ENCODE measurements at places on chromosomes 13 and 19.

DNA sequence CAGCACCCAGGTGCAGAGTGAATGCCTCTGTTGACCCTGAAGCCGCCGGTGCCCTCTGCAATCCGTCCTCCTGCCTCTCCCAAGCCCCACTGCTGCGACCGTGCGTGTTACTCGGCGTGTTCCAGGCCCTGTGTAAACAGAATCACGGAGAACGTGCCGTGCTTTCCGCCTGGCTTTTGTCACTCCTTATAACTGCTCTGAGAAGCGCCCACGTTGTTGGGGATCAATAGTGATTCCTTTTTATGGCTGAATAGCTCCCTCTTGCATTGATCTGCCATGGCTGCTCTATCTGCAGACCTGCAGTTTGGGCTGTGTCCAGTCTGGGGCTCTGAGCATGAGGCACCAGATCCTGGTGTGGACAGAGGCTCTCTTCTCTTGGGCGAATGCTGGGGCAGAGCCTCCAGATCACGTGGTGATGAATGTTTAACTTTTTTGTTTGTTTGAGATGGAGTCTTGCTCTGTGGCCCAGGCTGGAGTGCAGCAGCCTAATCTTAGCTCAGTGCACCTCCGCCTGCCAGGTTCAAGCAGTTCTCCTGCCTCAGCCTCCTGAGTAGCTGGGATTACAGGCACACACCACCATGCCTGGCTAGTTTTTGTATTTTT, 15.8 kb downstream of the ADPRHL1 start:
- no peak for DNase-seq

- DNase-seq = no peak
Measured at GRCh38 chr13:100338275-100338674, 249.4 kb downstream of the PCCA start.

- DNase-seq = no peak
Measured at GRCh38 chr13:108322206-108322824, 52.8 kb downstream of the TNFSF13B start.

GRCh38 chr19:34904664-34905527, 21.8 kb upstream of the ZNF30 start:
- no peak for DNase-seq

- no peak for DNase-seq
Measured at GRCh38 chr13:31595563-31595962, 143.8 kb upstream of the RXFP2 start.

DNA sequence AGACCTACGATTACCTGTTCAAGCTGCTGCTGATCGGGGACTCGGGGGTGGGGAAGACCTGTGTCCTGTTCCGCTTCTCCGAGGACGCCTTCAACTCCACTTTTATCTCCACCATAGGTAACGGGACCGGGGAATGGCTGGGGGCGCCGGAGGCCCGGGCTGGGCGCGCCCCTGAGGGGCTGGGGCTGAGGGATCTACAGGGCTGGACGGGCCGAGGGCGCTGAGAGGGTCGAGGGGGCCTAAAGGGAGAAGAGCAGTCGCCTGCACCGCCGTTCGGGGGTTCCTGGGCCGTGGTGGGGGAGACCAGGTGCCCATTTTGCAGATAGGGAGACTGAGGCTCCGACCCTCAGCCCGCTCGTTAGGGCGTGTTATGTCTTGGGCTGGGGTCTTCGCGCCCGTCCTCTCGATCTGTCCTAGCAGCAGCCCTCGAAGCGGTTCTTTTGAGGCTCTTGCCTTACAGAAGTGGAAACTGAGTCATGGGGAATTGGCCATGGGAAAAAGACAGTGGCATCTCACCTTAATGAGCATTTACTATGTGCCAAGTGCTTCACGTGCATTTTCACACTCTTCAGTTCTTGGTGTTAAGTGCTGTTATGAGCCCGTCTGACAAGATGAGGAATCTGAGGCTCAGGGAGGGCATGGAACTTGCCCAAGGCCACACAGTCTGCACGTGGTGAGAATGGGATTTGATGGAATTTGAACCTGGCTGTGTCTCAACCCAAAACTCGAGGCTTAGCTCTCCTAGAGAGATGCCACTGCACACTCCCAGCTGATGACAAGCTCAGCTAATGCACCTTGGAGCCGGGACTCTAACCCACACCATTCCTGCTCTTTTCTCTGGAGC, 442 bp downstream of the RAB8A start:
- no peak for DNase-seq

- no peak for DNase-seq
Measured at GRCh38 chr13:74046431-74046830, 87.8 kb downstream of the KLF12 start.

GRCh38 chr13:83752141-83752540, 130.1 kb downstream of the SLITRK1 start:
- DNase-seq = no peak

DNA sequence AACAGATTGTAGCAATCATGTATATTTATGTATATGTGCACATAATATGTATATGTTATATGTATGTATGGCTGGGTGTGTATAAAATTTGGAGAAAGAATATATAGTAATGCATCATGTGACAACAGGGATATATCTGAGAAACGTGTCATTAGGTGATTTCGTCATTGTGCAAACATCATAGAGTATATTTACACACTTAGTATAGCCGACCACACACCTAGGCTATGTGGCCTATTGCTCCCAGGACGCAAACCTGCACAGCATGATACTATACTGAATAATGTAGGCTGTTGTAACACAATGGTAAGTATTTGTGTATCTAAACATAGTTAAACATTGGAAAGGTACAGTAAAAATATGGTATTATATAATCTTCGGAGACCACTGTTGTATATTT, 43.8 kb downstream of the ESD start:
- no peak for DNase-seq

DNA sequence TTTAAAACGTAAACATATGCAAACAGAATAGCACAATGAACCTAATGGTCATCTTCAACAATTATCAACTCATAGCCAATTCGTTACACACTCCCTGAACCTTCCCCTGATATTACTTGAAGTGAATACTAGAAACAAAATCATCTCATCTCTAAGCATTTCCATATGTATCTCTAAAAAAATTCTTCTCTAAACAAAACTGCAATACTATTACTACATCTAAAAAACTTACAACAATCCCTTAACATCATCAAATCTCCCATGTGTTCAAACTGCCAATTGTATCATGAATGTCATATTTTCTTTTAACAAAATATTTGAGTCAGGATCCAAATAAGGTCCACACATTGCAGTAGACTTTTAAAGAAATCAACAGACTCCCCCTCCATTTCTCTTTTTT, 61.4 kb downstream of the FRY start:
- DNase-seq = no peak

DNA sequence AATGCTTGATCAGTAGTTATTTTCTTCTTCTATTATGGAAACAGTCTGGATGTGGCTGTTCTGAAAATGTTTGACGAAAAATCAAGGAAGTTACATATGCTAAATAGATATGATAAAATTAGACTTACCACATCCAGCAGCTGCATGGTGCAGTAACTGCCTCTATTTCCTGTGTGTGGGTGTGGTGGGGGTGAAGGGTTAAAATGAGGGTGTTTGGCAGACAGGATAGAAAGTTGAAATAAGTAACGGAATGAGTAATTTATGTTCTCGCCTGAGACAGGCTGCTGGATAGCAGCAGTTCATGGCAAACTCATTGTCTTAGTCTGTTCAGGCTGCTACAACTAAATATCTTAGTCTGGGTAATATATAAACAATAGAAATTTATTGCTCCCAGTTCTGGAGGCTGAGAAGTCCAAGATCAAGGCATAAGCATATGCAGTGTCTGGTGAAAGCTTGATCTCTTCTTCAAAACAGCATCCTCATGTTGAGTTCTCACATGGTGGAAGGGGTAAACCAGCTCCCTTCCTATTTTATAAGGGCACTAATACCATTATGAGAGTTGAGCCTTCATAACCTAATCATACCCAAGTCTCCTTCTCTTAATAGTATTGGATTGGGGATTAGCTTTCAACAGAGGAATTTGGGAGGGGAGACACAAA, 1248.9 kb downstream of the SLITRK5 start:
- peak; percentile 22 for DNase-seq

DNA sequence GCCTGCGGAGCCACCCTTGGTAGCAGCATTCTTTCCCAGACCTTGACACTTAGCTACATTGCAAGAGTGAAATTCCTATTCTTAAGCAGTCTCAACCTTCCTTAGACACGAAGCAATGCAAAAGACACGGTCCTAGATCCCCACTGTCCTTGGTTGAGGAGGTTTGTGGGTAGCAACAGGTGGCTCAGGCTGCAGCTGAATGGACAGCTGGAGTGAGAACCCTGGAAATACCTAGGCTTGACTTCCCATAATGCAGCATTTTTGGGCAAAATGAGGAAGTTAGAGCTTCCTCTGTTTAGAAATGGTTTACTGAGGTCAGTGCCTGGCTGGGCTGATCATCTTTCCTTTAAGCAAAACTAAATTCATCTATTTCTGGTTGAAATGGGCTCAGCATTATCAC, 296.6 kb downstream of the RFC3 start:
- DNase-seq = no peak

DNA sequence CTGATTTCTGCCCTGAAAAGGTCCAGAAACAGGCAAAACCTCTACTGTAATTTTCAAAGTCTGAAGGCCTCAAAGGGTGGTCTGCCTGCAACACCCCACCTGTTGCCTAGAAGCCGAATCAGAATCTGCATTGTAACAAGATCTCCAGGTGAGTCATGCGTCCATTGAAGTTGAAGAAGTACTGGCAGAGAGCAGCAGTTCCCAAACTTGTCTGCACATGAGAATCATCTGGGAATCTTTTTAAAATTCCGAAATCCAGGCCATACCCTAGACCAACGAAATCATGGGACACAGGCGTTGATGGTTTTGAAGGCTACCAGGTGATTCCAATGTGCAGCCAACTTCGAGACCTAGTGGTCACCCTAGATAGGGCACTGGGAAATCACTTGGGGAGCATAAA, 16.0 kb upstream of the CLN5 start:
- DNase-seq = no peak

GRCh38 chr13:30927595-30927994, 4.9 kb upstream of the TEX26 start:
- no peak for DNase-seq

DNA sequence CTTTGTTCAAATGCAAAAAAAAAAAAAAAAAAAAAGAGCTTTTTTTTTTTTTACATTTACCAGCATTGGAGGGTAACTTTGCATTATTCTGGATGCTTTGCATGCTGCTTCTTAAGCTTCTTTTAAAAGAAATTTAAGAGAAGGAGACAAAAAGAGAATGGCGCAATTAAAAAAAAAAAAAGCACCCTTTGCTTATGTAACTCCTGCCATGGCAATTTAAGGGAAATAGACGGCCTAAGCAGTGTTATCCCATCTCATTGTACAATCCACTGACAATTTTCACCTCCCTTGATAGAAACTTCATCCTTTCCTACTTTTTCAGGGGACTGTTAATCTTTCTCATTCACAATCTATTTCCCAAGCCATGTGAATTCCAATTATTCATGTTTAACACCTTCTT, 129.8 kb downstream of the KCTD12 start:
- no peak for DNase-seq

GRCh38 chr13:113862931-113863523, 849 bp downstream of the GAS6 start:
- no peak for DNase-seq

DNA sequence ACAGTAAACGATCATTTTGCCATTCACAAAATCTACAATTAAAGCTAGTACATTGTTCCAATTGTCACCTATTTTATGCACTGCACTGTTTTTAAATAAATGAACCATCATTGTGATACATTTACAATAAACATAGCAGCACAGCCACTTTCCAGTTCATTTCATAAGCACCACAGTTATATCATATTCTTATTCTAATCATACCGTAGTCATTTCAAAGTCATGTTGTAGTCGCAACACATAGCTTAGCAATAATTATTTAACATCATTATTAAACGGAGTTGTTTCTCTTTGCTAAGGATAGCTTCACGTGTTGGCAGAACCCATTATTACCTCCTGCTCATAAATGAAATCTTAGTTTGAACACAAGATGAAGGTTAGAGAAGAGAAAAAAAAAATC, 2.2 kb upstream of the PCDH9 start:
- DNase-seq = no peak

- no peak for DNase-seq
Measured at GRCh38 chr13:76331943-76332712, 554.1 kb downstream of the KCTD12 start.

DNA sequence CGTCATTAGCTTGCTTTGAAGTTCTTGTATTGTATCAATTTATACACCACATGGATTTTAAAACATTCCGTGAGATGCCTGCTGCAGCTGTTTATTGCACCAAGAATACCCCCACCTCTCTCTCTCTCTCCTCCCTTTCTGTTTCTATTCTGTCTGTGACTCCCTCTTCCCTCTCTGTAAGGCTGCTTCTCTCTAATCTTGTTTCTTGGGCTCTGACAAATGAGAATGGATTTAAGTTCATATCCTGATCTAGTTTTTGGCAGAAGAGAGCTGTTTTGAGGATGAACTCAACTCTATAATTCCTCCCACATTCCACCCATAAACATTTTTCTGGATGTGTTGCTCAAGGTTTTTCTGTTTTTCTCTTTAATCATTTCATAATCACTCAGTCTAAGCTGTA, 144.3 kb upstream of the FRY start:
- DNase-seq = no peak

DNA sequence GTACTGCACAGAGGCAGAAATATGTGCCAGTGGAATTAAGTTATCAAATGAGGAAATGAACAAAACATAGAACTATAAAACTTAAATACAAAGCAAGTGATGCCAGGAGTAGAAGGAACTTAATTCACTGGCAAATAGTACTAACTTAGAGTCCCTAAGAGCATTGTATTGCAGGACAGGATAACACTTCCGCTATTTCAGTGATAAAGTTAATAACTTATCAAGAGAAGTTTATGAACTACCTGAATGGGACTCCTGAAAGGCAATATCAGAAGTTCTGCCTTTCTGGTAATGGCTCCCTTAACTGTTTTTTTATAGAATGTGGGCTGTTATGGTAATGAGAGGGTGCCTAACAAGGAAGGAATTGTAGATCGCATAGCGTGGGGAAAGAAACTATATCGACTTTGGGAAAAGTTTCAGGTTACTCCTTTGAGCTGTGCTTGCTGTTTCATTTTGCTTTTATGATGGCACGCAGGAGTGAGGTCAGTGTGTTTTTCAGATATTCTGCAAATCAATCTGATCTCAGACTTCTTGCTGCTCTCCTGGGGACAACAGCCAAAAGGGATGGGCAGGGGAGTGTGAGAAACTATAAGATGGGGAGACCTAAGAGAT, 95.3 kb upstream of the MLNR start:
- no peak for DNase-seq

GRCh38 chr19:2411709-2412108, 15.7 kb downstream of the TIMM13 start:
- DNase-seq = no peak

DNA sequence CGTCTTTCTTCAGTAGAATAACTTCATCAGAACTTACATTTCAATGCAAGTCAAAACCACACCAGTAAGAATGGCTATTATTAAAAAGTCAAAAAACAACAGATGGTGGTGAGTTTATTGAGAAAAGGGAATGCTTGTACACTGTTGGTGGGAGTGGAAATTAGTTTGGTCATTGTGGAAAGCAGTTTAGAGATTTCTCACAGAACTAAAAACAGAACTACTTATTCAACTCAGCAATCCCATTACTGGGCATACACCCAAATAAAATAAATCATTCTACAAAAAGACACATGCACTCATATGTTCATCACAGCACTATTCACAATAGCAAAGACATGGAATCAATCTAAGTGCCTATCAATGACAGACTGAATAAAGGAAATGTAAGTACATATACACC, 231.2 kb downstream of the NHLRC3 start:
- DNase-seq = no peak

- no peak for DNase-seq
Measured at GRCh38 chr13:31090961-31091624, 70.6 kb downstream of the HSPH1 start.
